Suprapubic skin (tissue), 4 donors: ENCODE measurements at places on chromosomes 7 and 10.

DNA sequence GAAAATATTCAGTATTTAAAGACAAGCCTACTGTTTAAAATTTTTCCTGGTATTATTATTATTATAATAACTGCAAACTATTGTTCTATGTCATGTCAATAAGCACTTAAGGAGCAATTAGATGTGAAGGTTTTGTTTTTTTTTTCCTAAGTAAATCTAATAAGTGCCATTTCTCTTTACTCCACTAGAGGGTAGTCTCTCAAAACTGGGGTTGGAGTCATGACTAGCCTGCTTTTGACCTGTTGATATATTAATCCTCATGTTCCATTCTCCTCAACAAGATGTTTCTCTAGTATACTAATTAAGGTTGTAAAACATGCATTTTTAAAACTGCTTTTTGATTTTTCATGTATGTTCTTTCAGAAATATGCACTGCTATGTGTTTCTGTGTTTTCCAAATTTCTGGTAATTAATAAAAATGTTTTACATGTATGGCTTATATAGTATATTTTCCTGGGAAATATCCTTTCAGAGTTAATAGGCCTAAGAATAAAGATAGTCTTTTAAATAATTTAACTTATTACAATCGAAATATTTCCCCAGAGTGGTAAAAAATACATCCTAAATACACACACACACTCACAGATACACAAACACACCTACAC is 1.0 kb upstream of the LRRN3 start:
- DNase-seq, result no peak

DNA sequence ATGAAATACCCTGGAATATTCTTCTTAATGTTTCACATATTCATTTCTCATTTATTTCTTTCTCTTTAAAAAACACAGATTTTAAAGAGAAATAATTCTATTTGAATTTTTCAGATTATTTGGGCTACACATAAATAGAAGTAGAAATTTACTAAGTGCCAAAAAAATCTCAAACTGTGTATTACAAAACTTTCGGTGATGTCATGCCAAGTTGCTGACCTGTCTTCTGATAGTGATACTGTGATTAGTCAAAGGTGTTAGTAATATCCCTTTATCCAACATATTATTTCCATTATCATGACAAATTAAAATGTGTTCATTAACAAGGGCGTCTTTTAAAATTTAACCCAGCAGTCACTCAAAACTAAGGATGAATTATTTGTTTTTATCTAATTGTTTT is 60.1 kb downstream of the COL28A1 start:
- DNase-seq, result no peak

DNA sequence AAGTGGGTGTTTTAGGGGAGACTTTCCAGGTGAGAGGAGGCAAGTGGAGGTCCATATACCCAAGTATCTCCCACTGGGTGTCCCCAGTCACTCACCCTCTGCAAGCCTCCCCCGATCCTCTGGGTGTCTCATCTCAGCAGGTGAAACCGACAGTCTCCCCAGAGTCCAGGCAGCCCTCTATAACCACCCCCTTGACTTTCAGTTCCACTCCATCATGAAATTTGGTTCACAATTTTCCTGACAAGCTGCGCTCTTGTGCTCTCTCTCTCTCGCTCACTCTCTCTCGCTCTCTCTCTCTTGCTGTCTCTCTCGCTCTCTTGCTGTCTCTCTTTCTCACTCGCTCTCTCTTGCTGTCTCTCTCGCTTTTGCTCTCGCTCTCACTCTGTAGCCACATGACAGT is 8.1 kb upstream of the RABGEF1 start:
- no peak for DNase-seq

- no peak for DNase-seq
These were observed 31.9 kb downstream of the LIPJ start for GRCh38 chr10:88618496-88618895.

DNA sequence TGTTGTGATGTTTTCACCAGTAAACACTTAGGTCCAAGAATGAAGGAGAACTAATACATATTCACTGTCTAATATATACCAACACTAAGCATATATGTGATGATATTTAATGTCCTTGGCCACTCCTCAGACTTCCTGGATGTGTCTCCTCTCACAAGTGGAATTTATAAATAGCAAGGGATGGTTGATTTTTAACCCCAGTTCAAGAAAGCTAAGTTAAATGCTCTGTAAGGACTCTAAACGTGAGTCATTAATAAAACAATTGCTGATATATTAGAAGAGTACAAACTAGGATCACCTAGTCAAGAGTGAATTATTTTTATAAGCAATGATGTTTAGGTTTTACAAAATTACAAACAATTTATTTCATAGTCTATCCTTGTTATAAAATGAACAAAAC is 355.9 kb upstream of the TMEM229A start:
- no peak for DNase-seq

DNA sequence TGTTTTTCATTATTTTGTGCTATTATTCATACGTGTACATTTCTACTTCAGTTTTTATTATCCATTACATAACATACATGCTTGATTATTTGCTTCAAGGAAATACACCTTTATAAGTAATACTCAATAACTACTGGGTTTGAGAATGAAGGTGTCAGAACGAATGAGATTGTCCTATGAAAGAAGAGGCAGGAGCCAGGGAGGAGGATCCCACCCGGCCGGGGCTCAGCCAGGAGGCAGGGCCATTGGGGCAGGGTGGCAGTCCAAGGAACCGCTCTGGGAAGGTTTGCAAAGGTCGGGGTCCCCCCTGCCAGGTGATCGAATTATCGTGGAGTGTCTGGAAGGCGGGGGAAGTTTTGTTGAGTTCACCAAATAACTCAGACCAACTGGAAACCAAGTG is 9.1 kb downstream of the TRIM56 start:
- no peak for DNase-seq

GRCh38 chr7:1607696-1608095 is 37.9 kb upstream of the PSMG3 start:
- DNase-seq, result no peak

DNA sequence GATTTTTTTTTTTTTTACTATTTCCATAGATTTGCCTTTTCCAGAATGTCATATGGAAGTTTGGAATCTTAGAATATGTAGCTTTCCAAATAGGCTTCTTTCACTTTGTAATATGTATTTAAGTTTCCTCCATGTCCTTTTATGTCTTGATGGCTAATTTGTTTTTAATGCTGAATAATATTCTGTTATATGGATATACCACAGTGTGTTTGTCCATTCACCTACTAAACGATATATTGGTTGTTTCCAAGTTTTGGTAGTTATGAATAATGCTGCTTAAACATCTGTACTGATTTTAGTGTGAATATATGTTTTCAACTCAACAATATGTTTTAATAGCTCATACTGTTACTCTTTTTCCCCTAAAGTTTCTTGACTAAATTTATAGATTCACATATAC is 669.8 kb upstream of the PCDH15 start:
- no peak for DNase-seq

DNA sequence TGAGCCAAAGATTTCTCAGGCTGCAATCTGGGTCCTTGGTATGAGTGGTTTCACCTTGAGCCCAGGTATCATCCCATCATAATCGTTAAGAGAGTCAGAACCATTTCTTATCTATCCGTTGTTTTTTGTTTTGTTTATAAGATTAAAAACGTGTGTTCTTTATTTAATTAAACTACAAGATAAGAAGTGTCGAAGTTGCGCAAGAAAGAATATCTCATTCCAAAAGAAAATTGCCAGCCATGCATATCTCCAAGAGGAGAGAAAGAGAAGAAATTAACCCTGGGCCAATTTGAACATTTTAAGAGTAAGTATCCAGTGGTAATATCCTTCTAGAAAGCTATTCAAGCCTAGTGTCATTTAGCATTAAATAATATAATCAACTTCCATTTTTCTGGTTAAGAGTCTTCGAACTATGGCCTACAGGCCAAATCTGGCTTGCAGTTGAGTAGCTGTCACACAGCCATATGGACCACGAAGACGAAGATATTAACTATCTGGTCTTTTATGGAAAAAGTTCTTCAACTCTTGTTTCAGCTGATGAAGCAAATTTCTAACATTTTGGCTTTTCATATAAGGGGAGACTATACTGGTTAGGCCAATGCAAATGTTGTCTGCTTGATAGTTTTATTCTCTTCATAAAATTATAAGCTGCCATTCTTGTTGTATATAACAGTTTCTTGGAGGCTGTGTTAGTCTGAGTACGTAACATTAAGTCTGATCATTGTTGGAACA is 576.4 kb downstream of the REEP3 start:
- no peak for DNase-seq

DNA sequence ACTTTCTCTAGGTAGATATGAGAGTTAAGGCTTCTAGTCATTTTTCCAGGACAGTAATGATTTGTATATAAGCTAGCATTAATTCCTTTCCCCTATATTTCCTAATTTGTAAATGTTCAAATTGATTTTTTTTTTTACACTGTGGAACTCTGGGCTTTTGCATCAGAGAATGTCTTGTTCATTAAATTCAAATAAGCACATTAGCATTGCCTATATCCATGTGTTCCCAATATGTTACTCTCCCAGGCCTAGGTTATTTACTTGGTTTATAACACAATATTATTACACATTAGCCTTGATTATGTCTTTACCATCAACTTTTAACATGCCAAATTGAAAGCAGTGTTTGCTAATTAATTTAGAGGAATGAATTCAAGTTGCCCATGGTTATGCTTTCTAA is 83.4 kb upstream of the SAMD8 start:
- DNase-seq, result no peak

GRCh38 chr7:11332186-11332864 is 358.7 kb downstream of the PHF14 start:
- DNase-seq, result no peak

GRCh38 chr7:24723178-24723530 is 34.1 kb downstream of the GSDME start:
- no peak for DNase-seq

GRCh38 chr10:10911471-10911921 is 106.2 kb upstream of the CELF2 start:
- peak; percentile 83 for DNase-seq

DNA sequence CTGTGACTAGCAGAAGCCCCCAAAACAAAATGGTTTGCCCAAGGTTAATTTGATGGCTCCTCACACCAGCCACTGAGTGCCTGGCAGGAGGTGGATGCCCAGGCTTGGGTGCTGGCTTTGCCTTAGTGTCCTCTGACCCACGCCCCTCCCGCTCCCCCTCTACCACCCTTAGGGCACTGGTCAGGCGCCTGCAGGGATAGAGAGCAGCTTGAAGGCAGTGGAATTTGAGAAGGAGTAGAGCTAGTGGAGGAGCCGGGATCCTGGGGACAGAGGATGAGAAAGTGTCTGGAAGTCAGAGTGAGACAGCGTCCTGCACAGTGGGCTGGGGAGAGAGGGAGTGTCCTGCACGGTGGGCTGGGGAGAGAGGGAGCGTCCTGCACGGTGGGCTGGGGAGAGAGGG is 139.4 kb downstream of the DNAJB6 start:
- DNase-seq, result peak; percentile 70

DNA sequence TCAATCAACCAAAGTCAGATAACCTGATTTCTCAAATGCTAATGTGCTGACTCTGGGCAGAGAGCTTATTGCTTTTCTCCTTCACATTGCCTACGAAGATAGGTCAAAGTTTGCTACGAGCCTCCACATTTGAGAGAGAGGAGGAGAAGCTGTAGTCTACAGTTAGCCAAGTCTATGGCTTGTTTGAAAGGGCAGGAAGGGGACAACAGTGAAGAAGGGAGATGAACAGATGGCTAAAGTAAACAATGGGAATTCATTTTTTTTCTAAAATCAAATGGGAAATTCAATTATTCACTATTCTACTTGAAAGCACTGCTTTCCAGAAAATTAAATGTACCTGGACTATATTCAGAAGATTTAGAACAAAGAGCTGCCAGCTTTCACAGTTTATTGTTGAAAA is 126.7 kb upstream of the C1QL3 start:
- DNase-seq, result no peak

- DNase-seq, result no peak
These were observed 29.2 kb downstream of the TFAM start for GRCh38 chr10:58414270-58415041.

DNA sequence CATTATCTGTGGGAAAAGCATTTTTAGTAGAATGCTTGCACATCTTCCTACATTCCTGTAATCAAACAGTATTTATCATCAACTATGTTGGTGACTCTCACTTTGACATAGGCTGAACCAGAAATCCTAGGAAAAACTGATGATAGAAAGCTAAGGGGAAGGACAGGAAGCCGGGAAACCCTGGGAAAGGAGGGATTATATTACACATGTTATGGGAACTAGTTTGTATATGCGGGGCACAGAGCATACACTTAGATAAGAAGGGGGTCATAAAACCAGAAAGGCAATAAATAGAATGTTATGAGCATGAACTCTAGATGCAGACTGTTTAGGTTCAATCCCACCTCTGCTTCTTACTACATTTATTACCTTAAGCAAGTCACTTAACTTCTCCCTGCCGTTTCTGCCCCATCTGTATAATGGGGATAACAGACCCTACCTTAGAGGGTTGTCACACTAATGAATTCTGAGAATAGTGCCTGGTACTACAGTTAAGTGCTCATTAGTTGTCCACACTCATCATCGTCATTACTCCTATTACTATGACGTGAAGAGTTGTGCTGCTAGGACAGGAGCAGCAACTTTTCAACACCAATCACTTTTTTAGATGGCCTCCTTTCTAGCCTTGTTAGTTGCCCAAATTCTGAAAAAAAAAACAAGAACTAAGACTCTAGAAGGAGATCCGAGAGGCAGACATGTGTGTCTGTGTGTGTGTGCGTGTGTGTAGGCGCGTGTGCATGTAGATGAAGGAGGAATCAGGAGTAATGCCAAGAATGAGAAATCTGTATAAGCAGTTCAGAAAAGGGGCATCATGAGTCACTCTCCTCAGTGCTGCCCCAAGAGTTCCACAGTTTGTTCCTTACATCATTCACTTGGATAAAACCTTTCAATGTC is 52.2 kb downstream of the KMT2C start:
- DNase-seq, result no peak

DNA sequence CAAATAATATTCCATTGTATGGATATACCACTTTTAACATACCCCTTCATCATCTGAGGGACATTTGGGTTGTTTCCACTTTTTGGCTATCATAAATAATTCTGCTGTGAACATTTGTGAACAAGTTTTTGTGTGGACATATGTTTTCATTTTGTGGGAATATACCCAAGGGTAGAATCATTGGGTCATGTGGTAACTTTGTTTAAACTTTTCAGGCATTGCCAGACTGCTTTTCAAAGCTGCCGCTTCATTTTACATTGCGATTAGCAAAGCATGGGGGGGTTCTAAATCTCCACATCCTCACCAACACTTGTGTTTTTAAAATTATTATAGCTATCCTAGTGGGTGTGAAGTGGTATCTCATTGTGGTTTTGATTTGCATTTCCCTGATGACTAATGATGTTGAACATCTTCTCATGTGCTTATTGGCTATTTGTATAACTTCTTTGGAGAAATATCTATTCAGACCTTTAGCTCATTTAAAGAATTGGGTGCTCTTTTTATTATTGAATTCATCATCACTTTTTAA is 8.4 kb upstream of the HHEX start:
- no peak for DNase-seq

DNA sequence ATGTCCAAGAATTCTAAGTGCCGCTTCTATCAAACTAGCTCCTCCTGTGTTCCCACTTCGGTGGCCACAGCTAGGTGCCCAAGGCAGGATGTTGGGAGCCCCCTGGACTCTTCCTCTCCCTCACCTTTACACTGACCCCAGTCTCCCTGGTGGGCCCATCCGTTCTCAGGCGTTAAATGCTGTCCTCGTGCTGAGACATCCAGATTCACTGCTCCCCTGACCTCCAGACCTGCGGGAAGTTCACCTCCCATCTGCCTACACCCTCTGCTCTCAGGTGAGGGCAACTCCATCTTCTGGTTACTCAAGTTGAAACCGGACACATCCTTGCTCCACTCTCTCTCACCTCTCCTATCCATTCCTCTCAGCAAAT is 114.3 kb downstream of the ARHGAP22 start:
- no peak for DNase-seq
